ENCODE measurements at places on chromosomes 2 and 18.

- no peak for DNase-seq
These were observed 199.2 kb downstream of the KCNS3 start for GRCh38 chr2:18077704-18078103.

DNA sequence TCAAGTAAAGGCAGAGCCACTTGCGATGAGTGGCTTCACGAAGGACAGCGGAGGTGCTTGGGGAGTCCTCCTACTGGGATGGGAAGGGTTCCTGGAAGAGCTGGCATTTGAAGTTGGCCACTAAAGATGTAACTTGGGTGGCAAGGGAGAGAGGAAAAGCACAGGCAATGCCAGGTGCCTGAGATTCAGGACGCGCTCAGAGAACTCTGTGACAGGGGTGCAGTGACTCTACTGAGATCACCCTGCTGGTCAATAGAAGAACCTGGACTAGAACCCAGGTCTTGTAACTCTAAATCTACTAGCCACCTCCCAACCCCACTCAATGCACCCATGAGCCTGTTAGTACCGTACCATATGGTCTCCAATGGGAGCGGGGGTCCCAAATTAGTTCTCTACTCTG is 5.4 kb upstream of the GRHL1 start:
- DNase-seq, result no peak

GRCh38 chr2:203960811-203961210 is 24.2 kb downstream of the ICOS start:
- no peak for DNase-seq

DNA sequence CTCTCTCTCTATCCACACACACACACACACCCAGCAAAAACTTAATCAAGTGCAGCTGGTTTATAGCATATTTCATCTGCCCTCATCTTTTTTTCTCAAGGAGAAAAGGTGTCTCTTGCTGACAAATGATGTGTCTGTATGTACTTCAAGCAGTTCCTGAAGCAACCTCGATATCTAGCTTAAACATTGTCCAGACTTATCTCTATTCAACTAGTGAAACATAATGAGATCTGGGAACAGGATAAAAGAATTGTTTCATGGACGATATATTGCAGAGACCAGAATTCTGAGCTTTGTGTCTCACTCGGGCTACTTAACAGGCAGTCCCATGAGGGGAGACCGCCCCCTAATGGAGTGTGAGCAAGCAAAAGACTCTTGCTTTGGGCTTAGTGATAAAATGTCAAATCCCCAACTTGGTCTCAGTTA is 929.2 kb upstream of the SOX11 start:
- DNase-seq, result no peak

DNA sequence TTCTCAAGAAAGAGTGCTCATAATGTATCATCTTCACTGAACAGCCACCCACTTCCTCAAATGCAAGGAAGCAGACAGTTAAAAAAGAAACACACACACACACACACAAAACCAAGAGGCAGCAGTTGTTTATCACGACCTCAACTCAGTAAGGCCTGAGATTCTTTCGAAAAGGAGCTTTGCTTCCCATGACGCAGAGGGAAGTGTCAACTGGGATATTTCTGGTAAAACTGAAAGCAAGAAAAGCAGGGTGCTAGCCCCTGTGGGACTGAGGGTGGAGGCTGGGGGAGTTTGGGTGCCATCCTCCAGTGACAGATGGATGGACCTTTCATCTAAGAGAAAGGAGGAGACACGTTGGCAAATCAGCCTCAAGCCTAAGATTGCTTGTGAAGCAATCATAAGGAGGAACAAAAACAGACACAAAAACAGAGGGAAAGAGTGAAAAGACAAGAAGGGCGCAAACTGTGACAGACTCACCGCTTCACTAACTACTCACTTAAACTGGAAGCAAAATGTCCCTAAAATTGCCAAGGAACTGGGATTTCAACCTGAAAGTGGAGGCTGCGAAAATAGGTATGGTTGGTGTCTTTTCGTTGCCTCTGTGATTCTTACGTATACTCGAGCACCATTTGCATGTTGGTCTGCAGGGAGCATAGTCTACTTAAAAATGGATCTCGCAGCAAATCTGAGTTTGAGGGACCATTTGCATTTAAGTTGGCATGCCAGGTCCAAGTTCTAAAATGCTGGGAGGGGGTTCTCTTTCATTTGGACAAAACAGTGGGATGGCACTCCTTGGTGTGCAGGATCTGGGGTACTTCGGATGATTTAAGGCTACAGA is at the start of gene ARHGAP25:
TSS of gene ARHGAP25 (plus strand) at position 124 of the 838 bp plus-strand sequence. CDS start at position 513, 389 bp downstream.
- DNase-seq, result no peak

DNA sequence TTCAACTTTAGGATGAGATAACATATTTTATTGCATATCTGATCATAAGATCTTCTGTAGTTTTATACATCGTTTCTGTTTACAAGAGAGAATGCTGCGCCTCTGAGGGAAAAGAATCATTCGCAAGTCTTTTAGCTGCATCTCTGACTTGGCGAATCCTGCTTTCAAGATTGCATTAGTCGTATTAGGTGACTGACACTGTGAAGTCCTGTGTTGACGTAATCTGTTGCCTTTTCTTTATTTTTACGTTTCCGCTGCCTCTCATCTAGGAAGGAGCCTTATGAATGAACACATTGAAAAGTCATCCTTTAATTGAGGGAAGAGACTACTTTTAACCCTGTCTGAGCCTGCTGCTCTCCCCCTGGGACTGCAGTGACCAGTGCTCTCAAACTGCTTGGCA is 101.5 kb downstream of the LDLRAD4 start:
- no peak for DNase-seq

- no peak for DNase-seq
These were observed 422.8 kb upstream of the ZEB2 start for GRCh38 chr2:144942516-144943256.

GRCh38 chr18:22637787-22638186 is 220.1 kb upstream of the CTAGE1 start:
- DNase-seq, result no peak

- DNase-seq, result no peak
These were observed 762 bp downstream of the YIPF4 start for GRCh38 chr2:32278478-32278853.

Measured in hypothalamus (tissue), 51 donors.